ENCODE measurements at places on chromosomes 6 and 20. TPM values are rescaled to one million over a fixed set of nuclear protein-coding genes. Genes with fewer than 3 reads are reported as not detected.

DNA sequence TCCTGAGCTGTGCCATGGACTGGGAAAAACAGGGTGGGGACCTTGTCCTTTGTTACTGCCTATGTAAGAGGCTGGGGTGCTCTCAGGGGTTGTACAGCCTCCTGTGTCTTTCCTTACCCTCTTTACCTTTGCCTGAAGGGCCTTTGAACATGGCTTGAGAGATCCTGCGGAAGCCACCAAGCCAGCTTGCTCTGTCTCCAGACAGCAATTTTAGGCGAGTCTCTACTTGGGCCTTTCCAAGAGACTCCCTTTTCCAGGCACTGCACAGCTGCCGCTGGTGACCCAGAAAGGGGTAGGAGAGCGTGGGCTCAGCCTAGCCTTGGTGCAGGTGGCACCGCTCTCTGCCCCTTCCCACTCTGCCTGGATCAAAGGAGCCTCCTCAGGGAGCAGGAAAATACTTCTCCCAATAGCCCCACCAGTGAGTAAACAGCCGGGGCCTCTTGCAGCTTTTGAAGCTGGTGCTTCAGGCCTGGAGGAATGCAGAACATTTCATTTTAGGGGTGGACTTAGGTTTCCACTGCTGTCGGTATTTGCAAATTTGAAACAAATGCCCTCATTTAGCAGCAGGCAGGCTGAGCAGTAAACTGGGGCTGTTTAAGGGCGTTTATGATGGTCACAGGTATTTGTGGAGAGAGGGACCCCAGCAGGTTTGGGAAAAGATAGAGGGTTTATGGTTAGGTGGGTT is 13.9 kb downstream of the PTK7 start:
- no peak for DNase-seq

GRCh38 chr20:41601742-41602141 is 16.4 kb downstream of the CHD6 start:
- no peak for DNase-seq

DNA sequence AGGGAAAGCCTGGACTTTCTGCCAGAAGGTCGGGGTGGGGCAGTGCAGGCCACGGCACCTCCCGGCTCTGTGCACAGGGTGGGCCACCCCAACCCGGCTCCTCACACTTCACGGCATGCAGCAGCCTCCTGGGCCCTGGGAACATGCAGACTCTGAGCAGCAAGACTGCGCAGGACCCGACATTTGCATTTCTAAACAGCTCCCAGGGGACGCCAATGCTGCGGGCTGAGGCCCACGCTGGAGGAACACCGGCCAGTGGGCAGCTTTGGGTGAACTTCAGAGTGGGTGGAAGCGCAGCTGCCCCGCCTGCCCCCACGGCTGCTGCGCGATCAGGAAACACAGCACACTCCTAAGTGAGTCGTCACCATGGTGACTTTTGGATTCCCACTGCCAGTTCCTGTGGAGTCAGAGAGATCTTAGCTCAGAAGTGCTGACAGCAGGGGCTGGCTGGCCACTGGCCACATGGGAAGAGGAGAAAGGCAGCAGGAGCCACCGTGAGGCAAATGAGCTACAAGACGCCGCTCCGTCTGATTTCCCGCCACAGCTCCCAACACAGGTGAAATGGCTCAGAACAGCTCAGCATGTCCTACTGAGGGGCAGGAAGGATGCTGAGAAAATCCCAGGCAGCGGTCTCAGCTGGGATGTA is 52.1 kb downstream of the RNASET2 start:
- DNase-seq: no peak

- DNase-seq: no peak
Measured at GRCh38 chr20:22921595-22922421, 113.3 kb upstream of the SSTR4 start.

DNA sequence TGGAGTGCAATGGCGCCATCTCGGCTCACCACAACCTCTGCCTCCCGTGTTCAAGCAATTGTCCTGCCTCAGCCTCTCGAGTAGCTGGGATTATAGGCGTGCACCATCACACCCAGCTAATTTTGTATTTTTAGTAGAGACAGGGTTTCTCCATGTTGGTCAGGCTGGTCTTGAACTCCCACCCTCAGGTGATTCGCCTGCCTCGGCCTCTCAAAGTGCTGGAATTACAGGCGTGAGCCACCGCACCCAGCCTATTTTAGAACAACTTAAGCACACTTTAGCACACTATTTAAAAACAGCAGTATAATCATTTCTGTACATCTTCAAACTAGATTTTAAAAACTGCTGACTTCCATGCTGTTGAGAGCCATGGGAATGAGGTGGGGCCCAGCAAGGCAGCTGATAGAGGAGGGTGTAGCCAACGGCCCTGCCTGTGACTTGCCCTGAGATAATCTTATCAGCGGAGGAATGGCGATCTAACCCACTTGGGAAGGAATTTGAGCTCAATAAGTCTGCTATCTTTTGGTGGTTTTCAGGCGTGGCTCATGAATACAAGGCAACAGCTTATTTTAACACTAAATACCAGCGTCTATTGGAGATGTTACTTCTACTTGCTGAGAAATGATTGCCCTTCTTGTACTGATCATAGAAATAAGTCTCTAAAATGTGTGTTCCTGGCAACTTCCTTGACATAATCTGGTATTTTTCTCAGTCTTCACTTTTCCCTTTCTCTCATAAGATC is 12.1 kb downstream of the ZDHHC14 start:
- DNase-seq: no peak

GRCh38 chr20:62475027-62475771 is 596 bp downstream of the GATA5 start:
- no peak for DNase-seq

Gene ENPP1
- 0.66 TPM for polyA plus RNA-seq

Gene IL17F
- polyA plus RNA-seq: not detected

Gene FAM217A
- polyA plus RNA-seq: not detected

Gene EBF4
- 0.42 TPM for polyA plus RNA-seq
